ENCODE measurements at places on chromosomes 7 and 10.

- no peak for DNase-seq
Measured at GRCh38 chr7:114414156-114415063, at the start of gene FOXP2. FOXP2 (plus strand) TSS chr7:114414815; CDS start chr7:114426512, 11,697 bp downstream.

DNA sequence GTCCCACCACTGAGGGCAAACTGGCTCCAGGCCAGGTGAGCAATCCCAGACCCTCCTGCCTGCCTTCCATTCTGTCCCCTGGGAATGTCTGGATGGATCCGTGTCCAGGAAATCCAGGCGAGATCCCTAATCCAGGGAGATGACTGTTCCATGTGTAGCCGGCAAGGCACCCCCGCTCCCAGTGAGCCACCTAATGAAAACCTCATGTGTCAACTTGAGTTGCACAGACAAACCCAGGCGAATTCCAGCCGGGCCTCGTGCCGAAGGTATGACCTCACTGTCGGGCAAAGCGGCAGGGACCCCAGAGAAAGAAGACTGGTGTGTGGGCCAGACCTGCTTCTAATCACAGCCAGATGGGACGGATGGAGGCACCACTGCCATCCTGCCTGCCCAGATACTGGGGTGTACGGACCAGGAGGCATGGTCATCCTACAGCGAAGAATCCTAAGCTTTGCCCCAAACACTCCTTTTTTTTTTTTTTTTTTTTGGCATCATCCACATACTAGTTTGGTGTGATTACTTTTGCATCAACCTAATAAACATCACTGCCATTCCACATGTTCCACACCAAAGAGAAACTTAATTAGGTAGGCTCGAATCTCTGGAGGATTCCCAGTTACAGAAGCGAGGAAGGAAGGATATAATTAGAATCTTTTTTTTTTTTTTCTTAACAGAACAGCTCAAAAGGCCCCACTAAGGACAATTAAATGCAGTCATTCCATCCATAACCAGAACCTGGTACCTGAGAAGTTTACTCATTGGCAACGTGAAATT is 313.1 kb downstream of the CALN1 start:
- DNase-seq, result no peak

DNA sequence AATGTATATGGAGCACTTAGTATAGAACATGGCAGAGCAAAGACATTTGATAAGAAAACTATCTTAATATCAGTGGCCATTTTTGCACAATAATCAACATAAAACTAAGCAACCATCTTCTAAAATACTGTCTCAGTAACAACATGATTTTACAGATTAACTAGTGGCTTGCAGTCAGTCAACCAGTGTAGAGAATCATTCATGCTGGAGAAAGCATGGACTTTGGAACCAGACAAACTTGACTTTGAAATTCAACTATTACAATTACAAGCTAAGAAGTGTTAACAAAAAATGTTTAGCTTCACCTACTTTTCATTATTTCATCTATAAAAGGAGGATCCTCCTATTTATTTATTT is 27.7 kb downstream of the CUBN start:
- no peak for DNase-seq

DNA sequence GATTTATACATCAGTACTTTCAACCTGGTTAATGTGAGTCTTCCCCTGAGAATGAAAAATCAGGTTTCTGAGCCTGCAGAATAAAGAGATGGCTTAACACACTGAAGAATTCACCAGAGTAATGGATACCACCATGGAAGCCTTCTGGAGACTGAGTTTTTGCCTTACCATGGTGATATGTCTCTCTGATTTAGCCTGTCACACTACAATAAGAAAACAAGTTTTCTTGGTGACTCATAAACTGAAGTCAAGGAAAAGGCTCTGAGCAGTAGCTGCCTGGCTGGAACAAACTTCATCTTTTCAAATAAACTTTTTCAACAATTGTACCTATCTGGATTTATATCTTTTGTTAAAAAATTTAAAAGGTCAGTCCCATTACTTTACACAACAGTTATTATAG is 229.0 kb downstream of the PRPF18 start:
- no peak for DNase-seq

DNA sequence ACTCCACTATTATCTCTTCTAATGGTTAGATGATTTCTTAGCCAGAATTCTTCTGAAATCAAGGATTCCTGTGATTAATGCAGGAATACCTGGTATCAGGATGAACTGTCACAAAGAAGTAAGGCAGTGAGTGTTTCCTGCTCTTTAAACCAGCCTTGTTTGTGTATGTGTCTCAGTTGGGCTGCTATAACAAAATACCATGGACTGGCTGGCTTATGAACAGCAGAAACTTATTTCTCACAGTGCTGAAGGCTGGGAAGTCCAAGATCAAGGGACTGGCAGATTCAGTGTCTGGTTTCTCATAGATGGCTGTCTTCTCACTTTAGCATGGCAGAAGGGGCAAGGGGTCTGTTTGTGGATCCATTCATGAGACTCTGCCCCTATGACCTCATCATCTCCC is 42.7 kb downstream of the LRMDA start:
- DNase-seq, result no peak

- no peak for DNase-seq
Measured at GRCh38 chr7:157139810-157140510, 1.2 kb downstream of the UBE3C start.

DNA sequence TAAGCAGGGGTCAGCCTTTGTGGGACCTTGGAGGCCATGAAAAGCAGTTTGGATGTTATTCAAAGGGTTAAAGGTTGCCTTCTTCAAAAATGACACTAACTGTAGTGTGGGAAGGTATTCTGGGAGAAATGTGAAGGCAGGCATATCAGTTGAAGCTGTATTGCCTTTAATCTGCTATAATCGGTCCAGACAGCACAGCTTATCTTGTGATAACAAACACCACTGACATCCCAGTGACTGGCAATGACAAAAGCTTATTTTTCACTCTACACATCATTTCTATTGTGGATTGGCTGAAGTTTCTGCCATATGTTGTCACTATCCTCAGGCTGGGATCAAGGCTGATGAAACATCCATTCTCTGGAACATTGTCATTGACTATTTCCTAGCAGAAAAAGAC is 1149.2 kb downstream of the GRM8 start:
- DNase-seq, result no peak

DNA sequence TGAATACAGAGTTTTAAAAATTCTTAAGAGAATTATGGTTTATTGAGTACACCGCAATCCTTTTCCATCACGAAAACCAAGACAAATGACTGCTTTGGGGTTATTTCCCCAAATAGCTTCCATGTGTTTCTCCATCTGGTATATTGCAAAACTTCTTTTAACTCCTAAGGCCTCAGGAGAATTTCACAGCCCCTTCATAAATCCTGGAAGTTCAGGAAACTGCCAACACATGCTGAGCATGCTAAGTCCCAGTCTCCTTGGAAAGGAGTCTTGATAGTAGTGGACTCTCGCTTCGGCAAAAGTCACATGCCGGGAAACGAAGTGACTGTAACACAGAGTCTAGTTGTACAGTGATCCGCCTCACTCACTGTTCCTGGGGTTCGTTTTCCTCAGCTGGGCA is 88.1 kb upstream of the RSU1 start:
- DNase-seq, result no peak

GRCh38 chr10:57964351-57964750 is 303.3 kb downstream of the IPMK start:
- no peak for DNase-seq

Measured in NCI-H2227 treated with DMSO at 0.1 percent for 48 hours (cell line).